Stimulated activated CD4-positive, alpha-beta T cell treated with anti-CD3 and anti-CD28 coated beads, Interleukin-1b, Interleukin-23, amount 100 ng/mL, for 48 hours (primary cell): ENCODE measurements at places on chromosomes 7 and 10.

DNA sequence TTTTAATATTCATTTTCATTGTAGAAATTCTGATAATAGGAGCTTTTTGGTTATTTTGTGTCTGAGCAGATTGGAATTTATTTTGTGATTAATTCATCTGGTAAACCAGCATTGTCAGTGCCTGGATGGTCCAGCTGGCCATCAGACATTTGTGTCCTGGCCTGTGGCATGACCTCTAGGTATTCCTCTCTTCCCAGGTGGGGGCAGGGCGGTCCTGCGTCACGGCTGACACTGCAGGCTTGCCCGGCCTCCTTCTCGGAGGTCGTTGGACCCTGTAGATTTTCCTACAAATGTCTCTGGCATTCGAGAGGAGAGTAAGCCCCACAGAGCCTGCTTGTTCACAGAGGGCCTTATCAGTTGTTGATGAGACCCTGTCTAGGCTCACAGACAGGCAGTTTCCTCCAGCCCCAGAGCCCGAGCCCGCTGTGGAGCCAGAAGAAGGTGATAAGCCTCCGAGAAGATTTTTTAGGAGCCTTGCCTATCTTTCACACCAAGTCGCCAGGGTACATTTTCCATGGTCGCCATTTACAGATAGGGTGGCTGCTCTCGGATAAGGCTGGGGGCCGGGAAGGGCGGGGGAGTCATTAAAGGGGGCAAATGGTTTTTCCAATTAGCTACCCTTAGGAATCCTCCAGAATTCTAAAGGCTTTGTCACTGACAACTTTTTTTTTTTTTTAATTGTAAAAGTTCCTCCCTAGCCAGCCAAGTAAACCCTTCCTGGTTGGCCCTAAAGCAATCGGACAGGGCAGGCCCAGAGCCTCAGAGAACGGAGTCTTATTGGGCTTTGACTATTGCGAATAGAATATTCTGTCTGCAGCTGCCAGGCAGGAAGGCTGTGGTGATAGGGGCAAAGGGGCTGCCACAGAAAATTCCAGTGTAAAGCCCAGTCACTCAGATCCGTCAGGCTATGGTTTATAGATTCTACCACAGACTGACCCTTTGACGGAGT, 78.1 kb upstream of the TBX20 start:
- no peak for DNase-seq

DNA sequence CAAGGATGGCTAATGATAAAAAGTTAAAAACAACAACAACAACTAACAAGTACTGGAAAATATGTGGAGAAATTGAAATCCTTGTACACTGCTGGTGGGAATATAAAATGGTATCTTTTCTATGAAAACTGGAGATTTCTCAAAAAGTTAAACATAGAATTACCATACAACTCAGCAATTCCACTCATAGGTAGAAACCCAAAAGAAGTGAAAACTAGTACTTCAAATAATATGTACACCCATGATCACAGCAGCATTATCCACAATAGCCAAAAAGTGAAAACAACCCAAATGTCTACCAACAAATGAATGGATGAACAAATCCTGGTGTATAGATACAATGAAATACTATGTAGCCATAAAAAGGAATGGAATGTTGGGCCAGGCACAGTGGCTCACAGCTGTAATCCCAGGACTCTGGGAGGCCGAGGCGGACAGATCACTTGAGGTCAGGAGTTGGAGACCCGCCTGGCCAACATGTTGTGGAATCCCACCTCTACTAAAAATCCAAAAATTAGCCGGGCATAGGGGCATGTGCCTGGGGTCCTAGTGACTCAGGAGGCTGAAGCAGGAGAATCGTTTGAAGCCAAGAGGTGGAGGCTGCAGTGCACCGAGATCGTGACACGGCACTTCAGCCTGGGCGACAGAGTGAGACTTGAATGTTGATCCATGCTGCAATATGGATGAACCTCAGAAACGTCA, 66.8 kb downstream of the SRPK2 start:
- DNase-seq = no peak

- no peak for DNase-seq
Observed at GRCh38 chr7:98394377-98394836, 6.5 kb downstream of the BAIAP2L1 start.

DNA sequence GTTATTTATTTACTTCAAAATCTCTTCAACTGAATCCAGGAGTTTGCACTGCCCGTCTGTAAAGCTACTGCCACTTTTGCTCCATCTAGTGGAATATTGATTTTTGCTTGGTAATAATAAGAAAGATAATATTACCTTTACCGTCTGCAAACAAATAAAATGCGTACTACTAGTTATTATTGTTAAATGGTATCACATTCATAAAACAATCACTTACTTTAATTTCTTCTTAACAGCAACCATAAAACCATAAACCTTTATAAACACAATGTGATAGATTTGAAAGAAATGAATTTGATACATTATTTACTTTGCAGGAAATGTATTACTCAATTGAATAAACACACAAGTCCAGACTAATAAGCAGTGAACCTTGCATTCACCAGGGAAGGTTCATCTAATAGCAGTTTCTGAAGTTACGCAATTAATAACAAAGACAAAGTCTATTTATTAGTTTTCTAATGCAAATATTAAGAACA, 6.4 kb downstream of the AGMO start:
- no peak for DNase-seq
